ENCODE measurements at places on chromosomes 16 and 17. TPM values are rescaled to one million over a fixed set of nuclear protein-coding genes. Genes with fewer than 3 reads are reported as not detected.

SLC5A11 gene
- total RNA-seq: not detected

CX3CL1 gene
- total RNA-seq: 0.18 TPM

PRSS36 gene
- total RNA-seq: not detected

USP10 gene
- 33.6 TPM for total RNA-seq

KRTAP4-6 gene
- not detected for total RNA-seq

Data from cardiac atrium fibroblast (primary cell).